ENCODE measurements at places on chromosomes 4 and X. TPM values are rescaled to one million over a fixed set of nuclear protein-coding genes. Genes with fewer than 3 reads are reported as not detected.

- H3K4me1 ChIP-seq: no peaks in the 10 kb centered on the region
- H3K36me3 ChIP-seq: no peaks in the 10 kb centered on the region
- H3K27me3 ChIP-seq: peaks cover 70% of the 10 kb centered on the region
Observed at GRCh38 chr4:188959424-188959823, 820.2 kb downstream of the TRIML1 start.

The ARL9 gene
- 0.24 TPM for total RNA-seq

- H3K4me3 ChIP-seq: no peak overlapping the region
- no peak overlapping the region for H3K27ac ChIP-seq
- DNase-seq: no peak
- no peaks in the 10 kb centered on the region for H3K27me3 ChIP-seq
- no peaks in the 10 kb centered on the region for H3K4me1 ChIP-seq
Observed at GRCh38 chrX:23570674-23571343, 96.5 kb upstream of the PRDX4 start.

The GC gene
- total RNA-seq: not detected

- peak; percentile 35 for DNase-seq
- peaks cover 5% of the 10 kb centered on the region for H3K4me1 ChIP-seq
- no peaks in the 10 kb centered on the region for H3K27me3 ChIP-seq
- H3K27ac ChIP-seq: no peak overlapping the region
Observed at GRCh38 chrX:138945219-138945618, 233.7 kb upstream of the FGF13 start.

The GAGE12J gene
- total RNA-seq: not detected

The DGKK gene
- 9.6 TPM for total RNA-seq

GRCh38 chr4:140626661-140627376, 58.1 kb upstream of the UCP1 start:
- DNase-seq: no peak
- H3K27me3 ChIP-seq: no peaks in the 10 kb centered on the region
- no peaks in the 10 kb centered on the region for H3K4me1 ChIP-seq
- peaks cover 17% of the 10 kb centered on the region for H3K36me3 ChIP-seq
- H3K27ac ChIP-seq: no peak overlapping the region
- H3K4me3 ChIP-seq: no peak overlapping the region

DNA sequence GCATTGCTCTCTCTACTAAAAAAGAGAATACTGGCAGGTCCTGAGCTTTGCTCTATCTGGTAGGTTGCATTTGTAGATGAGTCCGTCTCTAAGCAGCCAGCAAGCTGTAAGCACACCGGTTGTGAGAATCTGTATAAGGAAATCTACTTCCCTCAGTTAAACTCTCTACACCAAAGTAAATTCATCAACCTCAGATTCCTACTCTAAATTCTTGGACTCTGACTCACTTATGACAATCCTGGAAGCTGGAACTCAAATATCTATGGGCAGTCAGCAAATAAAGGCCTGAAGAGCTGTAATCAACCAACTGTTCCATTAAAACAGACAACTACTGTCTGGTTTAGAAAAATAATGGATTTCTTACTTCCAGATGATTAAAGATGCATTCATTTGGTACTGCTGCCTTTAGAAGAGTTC, 37.9 kb downstream of the FAT1 start:
- no peaks in the 10 kb centered on the region for H3K36me3 ChIP-seq
- peak; percentile 86 for DNase-seq
- peaks cover 70% of the 10 kb centered on the region for H3K4me1 ChIP-seq
- H3K27ac ChIP-seq: peak overlapping the region; percentile 70
- no peaks in the 10 kb centered on the region for H3K27me3 ChIP-seq

GRCh38 chr4:53349091-53349491, 16.8 kb downstream of the SCFD2 start:
- no peaks in the 10 kb centered on the region for H3K36me3 ChIP-seq
- no peak for DNase-seq
- H3K4me1 ChIP-seq: no peaks in the 10 kb centered on the region
- H3K4me3 ChIP-seq: no peak overlapping the region

The FGG gene
- total RNA-seq: not detected

DNA sequence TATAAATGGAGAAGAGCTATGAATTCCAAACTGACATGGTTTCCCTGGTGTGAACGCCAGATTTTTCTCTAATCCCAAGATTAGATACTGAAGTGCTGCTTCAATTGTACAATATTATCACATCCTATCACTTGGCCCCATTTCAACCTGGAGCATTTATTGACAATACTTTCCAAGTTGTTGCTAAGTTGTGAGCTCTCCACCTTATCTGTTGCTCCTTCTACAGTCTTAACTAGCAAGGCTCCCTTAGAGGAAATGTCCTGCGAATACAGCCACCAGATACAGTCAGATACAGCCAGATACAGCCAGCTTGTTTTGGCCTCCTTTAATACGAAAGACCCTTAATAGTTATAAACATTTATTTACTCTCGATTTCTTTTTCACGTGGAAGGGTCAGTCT, 466.3 kb upstream of the FAM241A start:
- H3K36me3 ChIP-seq: no peaks in the 10 kb centered on the region
- no peak overlapping the region for H3K4me3 ChIP-seq
- peaks cover 29% of the 10 kb centered on the region for H3K4me1 ChIP-seq

- H3K4me3 ChIP-seq: no peak overlapping the region
- no peak for DNase-seq
- no peaks in the 10 kb centered on the region for H3K4me1 ChIP-seq
- no peak overlapping the region for H3K27ac ChIP-seq
- H3K36me3 ChIP-seq: no peaks in the 10 kb centered on the region
Observed at GRCh38 chr4:112109360-112110058, 35.7 kb upstream of the FAM241A start.

The CSN1S1 gene
- total RNA-seq: not detected

The GYPA gene
- not detected for total RNA-seq

GRCh38 chr4:173254646-173255045, 79.5 kb downstream of the HMGB2 start:
- H3K4me1 ChIP-seq: peaks cover 65% of the 10 kb centered on the region
- no peak overlapping the region for H3K4me3 ChIP-seq
- H3K36me3 ChIP-seq: no peaks in the 10 kb centered on the region
- no peak overlapping the region for H3K27ac ChIP-seq
- no peak for DNase-seq

DNA sequence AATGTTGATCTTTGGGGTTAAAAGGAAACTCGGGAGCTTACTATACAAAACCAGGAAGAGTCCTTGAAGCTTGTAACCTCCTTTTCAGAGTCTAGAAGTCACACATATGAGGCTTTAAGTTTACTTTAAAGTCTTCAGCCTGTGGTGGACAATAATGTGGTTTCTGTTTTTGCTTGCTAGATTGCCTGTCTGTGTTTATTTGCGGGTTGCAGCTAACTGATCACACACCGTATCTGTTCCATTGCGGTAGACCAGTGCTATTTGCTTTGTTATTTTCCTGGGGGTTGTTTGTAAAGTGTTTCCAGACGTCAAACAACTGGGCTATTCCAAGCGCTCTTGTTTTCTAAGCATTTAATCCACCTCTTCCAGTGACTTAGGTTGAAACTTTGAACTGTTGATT, 143.0 kb upstream of the GYPA start:
- no peak overlapping the region for H3K27ac ChIP-seq
- H3K36me3 ChIP-seq: no peaks in the 10 kb centered on the region
- no peak overlapping the region for H3K4me3 ChIP-seq
- H3K4me1 ChIP-seq: no peaks in the 10 kb centered on the region

DNA sequence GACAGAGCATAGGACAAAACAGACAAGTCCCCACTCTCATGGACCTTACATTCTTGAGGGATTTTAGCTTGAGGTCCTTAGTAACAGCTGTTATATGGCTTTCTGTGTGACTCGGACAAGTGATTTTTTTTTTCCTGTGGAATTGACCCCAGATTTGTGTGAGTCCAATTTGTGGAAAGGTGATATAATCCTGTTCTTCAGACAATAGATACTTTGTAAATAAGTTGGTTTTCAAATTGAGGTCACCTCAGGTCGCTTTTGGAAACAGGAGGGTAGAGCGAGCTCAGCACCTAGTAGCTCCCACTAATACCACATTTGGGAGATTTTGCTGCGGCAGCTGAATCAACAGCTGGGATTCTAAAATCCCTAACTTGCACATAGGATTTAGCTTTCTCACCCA, 1008.8 kb downstream of the ADGRL3 start:
- no peak overlapping the region for H3K4me3 ChIP-seq
- H3K27ac ChIP-seq: no peak overlapping the region
- no peak for DNase-seq
- no peaks in the 10 kb centered on the region for H3K36me3 ChIP-seq

- H3K27ac ChIP-seq: no peak overlapping the region
- no peak overlapping the region for H3K4me3 ChIP-seq
- DNase-seq: no peak
- H3K4me1 ChIP-seq: no peaks in the 10 kb centered on the region
Observed at GRCh38 chr4:4608214-4608537, 66.3 kb upstream of the STX18 start.

DNA sequence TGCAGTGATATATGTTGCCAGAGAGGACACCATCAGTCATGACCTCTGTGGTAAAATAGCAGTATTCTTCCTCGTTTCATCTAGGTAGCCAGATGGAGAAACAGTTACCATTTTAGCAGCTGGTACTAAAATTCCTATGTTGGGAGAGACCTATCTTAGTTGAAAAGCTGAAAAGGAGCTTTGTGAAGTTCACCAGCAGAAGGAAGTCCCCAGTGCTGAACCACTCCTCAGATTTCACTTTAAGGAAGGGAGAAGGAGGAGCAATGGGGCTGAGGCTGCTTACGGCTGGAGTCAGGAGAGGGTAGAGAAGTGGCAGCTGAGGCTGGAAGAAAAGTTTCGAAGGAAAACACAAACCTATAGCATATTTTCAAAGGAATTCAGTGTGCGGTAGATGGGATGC, 103.7 kb downstream of the ATXN3L start:
- no peaks in the 10 kb centered on the region for H3K27me3 ChIP-seq
- no peaks in the 10 kb centered on the region for H3K4me1 ChIP-seq
- no peak overlapping the region for H3K4me3 ChIP-seq

- H3K27ac ChIP-seq: no peak overlapping the region
- no peaks in the 10 kb centered on the region for H3K27me3 ChIP-seq
- no peaks in the 10 kb centered on the region for H3K4me1 ChIP-seq
- peak; percentile 77 for DNase-seq
Observed at GRCh38 chr4:112321776-112322684, 24.9 kb downstream of the ALPK1 start.

The ODAM gene
- total RNA-seq: not detected

- no peaks in the 10 kb centered on the region for H3K36me3 ChIP-seq
- no peak overlapping the region for H3K4me3 ChIP-seq
- no peaks in the 10 kb centered on the region for H3K4me1 ChIP-seq
- DNase-seq: no peak
Observed at GRCh38 chr4:31411565-31411964, 691.4 kb downstream of the PCDH7 start.

DNA sequence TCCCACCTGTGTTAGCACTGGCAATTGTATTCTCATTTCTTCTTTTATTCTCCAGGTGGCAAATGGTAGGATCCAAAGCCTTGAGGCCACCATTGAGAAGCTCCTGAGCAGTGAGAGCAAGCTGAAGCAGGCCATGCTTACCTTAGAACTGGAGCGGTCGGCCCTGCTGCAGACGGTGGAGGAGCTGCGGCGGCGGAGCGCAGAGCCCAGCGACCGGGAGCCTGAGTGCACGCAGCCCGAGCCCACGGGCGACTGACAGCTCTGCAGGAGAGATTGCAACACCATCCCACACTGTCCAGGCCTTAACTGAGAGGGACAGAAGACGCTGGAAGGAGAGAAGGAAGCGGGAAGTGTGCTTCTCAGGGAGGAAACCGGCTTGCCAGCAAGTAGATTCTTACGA, 176.9 kb downstream of the PTTG2 start:
- no peak overlapping the region for H3K27ac ChIP-seq
- no peaks in the 10 kb centered on the region for H3K27me3 ChIP-seq
- DNase-seq: no peak
- no peaks in the 10 kb centered on the region for H3K36me3 ChIP-seq
- H3K4me3 ChIP-seq: no peak overlapping the region

The GLUD2 gene
- 0.47 TPM for total RNA-seq

DNA sequence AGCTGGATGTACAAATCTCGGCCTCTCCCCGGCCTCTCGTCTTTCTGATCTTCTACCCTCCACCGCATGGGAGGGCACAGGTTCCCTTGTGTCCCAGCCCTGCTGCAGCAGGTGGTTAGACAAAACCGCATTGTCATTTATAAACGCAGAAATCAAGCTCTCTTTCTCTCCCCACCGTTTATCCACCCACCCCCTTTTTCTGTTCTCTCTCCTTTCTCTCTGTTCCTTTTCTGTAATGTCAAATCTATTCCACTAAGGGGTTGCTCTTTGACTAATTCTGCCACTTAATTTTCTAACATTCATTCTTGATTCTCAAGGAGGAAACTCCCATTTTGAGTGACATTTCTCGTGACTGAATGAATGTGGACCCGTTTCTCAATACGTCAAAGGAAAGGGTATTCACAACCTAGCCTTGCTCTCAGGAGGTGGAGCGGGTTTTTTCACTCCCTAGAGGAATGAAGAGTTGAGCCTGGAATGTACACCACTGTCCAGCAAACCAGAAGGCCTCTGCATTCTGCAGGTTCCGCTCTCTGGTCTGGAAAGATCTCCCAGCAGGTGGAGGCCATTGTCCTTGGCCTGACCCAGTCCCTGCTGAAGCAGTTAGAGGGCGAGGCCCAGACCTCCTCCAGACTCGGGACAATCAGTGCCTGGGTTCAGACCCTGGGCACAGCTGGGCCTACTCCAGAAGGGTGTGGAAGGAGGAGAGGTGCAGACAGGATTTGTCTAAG, 70.9 kb upstream of the ENPP6 start:
- no peak for DNase-seq
- no peaks in the 10 kb centered on the region for H3K36me3 ChIP-seq
- H3K27ac ChIP-seq: peak overlapping the region; percentile 33
- H3K27me3 ChIP-seq: no peaks in the 10 kb centered on the region
- peaks cover 7% of the 10 kb centered on the region for H3K4me1 ChIP-seq
- H3K4me3 ChIP-seq: no peak overlapping the region

The MID1IP1 gene
- 53.8 TPM for total RNA-seq

DNA sequence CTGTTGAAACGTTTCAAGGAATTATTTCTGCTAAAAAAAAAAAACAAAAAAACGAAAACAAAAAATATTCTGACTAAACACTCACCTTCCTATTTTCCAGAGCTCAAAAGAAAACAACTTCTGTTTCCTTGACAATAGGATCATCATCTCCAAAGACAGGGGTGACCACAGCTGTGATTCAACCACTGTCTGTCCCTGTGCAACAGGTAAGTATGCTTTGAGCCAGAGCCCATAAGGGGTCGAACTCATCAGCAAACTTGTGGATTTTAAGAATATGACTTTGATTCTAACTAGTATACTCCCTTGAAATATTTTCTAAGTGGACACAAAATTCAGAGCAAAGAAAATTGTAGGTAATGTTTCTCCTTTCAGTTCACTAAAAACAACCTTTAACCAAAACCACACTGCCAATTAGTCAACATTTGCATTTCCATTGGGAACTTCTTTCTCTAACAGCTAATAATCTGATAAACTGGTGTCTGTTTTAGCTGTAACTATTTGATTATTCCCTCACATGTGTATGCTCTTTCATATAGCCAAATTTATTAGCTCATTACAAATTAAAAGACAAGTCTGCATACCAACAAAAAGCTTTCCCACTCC, 186.1 kb downstream of the PALLD start:
- no peak overlapping the region for H3K4me3 ChIP-seq
- H3K27ac ChIP-seq: no peak overlapping the region
- no peaks in the 10 kb centered on the region for H3K27me3 ChIP-seq
- H3K36me3 ChIP-seq: no peaks in the 10 kb centered on the region

DNA sequence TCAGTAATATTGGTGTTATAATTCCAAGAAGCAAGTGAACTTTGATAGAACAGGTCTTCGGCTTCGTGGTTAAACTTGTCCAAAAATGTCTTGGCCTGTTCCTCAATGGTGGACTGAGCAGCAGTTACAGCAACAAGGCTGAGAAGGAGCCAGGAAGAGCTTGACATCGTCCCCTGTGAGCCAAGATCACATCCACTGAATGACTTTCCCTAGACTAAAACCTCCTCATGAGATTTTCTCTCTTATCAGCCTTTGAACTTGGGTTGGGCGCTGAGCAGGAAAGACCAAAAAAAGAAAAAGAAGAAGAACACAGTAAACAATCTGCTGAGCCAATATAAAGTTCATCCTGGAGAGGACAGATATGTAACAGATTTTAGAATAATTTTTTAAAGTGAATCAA, at the start of gene ACE2:
TSS of gene ACE2 (minus strand) at position 216 of the 400 bp plus-strand sequence. CDS start at position 167, 49 bp downstream.
- no peaks in the 10 kb centered on the region for H3K4me1 ChIP-seq
- peaks cover 54% of the 10 kb centered on the region for H3K27me3 ChIP-seq
